ENCODE measurements at places on chromosomes 5 and 9.

GRCh38 chr5:151648089-151648488 is 38.6 kb downstream of the SPARC start:
- no peak for DNase-seq

GRCh38 chr9:15139469-15139868 is 167.5 kb downstream of the TTC39B start:
- DNase-seq, result no peak

DNA sequence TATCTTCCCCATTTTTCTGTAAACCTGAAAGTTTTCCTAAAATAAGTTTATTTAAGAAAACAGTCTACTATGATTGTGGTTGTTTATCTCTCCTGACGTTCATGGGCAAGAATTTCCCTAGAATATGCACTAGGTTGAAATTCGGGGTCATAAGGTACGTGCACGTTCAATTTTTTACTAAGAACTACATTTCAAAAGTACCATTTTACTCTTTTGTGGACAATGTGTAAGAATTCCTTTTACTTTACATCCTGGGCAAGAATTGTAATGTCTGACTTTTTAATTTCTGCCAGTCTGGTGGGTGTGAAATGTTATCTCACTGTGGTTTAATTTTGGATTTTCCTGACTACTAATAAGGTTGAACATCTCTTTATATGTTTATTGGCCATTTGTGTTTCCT is 12.4 kb downstream of the IL5 start:
- DNase-seq, result no peak

GRCh38 chr9:124008694-124009530 is 2.7 kb upstream of the LHX2 start:
- DNase-seq, result no peak

DNA sequence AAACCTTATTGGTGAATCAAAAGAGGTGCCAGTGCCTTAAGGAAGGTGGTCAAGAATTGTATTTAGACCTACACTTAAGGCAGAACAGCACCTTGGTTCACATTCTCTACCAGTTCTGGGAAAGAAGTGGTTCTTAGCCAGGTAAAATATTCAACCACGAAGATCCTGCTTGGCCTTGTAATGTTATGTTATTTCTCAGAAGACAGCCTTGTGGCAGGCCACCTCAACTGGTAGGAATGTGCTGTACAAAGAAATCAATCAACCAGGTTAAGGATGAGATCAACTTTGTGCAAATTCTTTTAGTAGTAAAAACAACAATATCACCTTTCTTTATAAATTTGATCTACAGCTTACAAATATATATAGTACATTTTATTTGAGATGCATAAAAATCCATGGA is 246.8 kb downstream of the ARRDC3 start:
- peak; percentile 62 for DNase-seq

DNA sequence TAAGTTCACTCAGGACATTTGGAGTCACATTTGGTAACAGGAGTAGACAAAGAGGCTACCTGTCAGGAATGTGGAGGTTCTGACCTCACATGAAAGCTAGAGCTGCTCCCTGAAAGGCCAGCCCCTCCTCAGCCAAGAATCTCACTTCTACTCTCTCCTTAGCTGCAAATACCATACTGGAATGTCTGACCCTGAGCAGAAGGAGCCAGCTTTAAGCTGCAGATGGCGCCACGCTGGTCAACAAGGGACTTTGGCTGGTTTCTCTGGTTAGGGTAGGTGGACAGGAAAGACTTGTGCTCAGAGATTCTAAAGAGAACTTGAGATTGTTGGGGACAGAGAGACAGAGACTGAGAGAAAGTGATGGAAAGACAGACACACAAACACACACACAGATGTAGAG is 21.9 kb downstream of the ASTN2 start:
- no peak for DNase-seq

DNA sequence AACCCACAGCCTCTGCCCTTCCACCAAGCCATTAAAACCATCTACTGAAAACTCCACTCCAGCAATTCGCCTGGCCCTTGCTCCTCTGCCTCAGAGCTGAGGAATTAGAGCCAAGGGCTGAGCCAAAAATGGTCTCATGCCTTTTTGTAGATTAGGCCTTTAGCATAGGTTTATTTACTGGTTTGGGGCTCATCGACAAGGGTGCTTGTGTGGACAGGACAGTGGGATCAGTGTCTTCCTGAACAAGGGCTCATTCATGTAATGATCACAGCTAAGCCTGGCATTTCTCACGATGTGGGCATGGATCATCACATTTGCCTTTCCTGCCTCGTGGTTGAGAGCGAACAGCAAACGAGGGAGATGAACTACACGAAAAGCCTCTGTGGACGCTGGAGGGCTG is 59.2 kb upstream of the PHF24 start:
- no peak for DNase-seq

GRCh38 chr5:36654564-36654963 is 48.2 kb downstream of the SLC1A3 start:
- DNase-seq, result no peak

DNA sequence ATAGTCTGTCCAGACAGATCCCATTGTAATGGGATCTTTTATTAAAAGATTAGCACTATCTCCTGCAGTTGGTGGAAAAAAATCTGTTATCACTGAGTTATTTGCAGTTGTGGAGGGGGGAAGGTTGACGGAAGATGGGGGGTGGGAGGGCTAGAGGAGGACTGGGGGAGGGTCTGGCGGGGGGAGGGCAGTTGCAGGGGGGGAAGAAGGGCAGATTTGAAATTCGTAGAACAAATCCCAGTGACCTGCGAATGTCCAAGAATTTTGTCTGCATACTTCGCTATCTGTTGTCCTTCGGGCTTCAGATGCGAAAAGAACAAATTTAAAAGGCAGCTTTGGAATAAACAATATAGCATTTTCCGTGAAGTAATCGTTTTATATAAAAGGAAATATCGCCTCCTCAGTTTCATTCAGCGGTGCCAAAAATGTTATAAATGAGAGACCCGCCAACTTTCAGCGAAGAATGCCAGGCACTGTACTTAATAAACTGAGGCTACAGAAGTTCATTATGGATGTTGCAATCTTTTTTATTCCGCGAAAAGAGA is 1.3 kb upstream of the FST start:
- no peak for DNase-seq

DNA sequence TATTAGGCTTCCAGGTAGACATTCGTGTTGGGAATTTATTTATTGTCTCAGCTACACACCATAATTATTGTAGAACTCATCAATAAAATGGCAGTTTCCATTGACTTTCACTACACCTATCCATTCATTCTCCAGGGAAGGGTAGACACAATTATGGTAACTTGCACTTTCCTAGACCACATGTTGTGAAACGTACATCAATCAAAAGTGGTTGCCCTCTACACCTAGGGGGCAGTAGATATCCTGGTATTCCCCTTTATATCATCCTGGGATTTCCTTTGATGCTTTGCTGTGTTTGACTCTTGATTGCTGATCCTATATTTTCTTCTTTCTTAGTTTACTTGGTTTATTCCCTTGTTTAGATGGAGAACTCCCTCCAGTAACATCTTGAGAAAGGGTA is 47.9 kb downstream of the ADGRV1 start:
- DNase-seq, result no peak

DNA sequence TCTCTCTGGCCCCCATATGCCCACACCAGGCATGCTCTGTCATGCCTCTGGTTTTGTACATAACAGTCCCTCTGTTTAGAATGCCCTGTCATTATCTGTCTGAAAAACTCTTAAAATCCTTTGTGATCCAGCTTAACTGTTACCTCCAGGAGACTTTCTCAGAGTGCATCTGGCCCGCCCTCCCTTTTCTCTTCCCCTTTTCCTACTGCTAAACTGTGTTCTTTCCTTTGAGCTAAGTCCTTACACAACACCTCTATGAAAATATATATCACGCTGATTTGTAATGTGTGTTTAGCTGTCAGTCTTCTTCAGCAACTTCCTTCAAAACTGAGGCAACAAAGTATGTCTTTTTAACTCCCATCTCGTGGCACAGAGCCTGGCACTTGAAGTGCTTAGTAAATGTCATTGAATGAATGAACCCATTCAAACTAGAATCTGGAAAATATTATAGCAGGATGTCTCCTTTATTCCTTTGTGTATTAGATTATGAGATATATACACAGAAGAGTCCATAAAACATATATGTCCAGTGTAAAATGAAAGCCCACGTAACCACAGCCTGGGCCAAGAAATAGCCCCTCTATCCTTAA is 166.2 kb upstream of the KLF9 start:
- no peak for DNase-seq

- no peak for DNase-seq
Measured at GRCh38 chr9:82467436-82467835, 478.9 kb downstream of the SPATA31D1 start.
